ENCODE measurements at places on chromosomes 6 and 20.

DNA sequence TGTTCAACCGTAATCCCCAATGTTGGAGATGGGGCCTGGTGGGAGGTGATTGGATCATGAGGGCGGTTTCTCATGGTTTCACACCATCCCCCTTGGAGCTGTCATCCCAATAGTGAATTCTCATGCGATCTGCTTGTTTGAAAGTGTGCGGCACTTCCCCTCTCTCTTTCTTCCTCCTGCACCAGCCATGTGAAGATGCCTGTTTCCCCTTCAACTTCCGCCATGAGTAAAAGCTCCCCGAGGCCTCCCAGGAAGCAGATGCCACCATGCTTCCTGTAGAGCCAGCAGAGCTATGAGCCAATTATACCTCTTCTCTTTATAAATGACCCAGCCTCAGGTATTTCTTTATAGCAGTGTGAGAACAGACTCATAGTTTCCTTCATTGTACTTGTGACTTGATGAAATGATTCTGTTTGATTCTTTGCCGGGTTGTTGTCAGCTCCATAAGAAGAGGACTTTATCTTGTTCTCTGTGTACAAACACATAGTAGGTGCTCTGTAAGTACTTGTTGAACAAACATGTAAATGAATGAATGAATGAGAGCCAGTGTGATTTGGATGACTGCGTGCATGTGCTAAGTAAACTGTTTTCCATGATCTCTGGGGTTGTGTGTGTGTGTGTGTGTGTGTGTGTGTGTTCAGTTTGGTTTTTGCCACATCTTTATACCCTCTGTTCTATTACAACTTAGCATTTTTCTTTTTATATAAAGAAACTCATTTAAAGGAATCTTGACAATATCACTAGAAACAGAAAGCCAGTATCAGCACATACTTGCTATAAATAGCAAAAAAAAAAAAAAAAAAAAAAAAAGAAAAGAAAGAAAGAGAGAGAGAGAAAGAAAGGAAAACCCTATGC, 22.5 kb upstream of the PTGIS start:
- DNase-seq = no peak

- no peak for DNase-seq
These were observed 474.4 kb upstream of the RNF217 start for GRCh38 chr6:124487623-124488431.

- no peak for DNase-seq
These were observed 3.1 kb downstream of the HLA-C start for GRCh38 chr6:31268836-31269235.

- DNase-seq = no peak
These were observed 74.7 kb upstream of the PTPN1 start for GRCh38 chr20:50435397-50436051.

- DNase-seq = no peak
These were observed 32.1 kb upstream of the ID4 start for GRCh38 chr6:19805129-19805481.

DNA sequence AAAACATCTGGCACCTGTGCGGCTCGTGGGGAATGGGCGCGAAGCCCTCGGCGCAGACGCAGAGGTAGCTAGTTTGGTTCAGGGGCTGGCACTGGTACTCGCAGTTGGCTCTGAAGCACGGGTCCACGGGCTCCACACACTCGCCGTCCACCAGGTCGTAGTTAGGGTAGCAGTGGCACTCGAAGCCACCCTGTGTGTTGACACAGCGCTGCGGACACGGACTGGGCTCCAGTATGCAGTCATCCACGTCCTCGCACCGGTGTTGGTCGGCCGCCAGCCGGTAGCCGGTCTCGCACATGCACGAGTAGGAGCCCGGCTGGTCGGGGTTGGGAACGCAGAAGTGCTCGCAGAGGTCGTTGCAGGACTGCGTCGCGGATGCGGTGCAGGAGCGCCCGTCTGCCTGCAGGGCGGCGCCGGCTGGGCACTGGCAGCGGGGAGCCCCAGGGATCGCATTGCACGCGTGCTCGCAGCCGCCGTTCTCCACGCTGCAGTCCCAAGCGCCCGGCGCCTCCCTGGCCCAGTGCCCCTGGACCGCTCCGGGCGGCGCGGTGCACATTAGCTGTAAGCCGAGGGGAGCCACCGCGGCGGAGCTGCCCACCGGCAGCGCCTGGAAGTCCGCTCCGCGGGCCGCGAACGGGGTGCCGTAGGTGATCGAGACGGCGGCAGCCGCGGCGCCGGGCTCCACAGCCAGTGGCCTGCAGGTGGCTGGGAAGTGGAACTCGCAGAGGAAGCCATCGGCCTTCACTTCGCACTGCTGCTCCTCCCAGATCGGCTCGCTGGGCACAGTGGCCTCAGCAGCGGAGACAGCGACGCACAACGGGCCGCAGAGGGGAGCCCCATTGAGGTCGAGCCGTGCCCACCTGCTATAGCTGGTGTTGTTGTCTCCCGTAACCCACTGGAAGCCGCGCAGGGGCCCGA, 930 bp downstream of the THBD start:
- no peak for DNase-seq

GRCh38 chr6:24740861-24741260, 21.9 kb upstream of the C6orf62 start:
- no peak for DNase-seq
